Hematopoietic multipotent progenitor cell (in vitro differentiated cells): ENCODE measurements at places on chromosomes 7 and 10. TPM values are rescaled to one million over a fixed set of nuclear protein-coding genes. Genes with fewer than 3 reads are reported as not detected.
A peak's percentile ranks its signal among the peaks of the same experiment; 100 is the strongest.

SLC18A3 gene
- total RNA-seq = under 0.01 TPM

- DNase-seq = no peak
These were observed 161.4 kb downstream of the TCERG1L start for GRCh38 chr10:131150126-131150525.

GRCh38 chr7:47390914-47391313, 191.0 kb downstream of the TNS3 start:
- no peak for DNase-seq

- DNase-seq = peak; percentile 33
These were observed at the start of gene NPFFR1 for GRCh38 chr10:70283445-70284399. Gene NPFFR1, minus strand, starts transcription at chr10:70284004. Its CDS starts 328 bp downstream, at chr10:70283676.

GRCh38 chr7:30349170-30349569, 64.8 kb downstream of the ZNRF2 start:
- DNase-seq = no peak

DNA sequence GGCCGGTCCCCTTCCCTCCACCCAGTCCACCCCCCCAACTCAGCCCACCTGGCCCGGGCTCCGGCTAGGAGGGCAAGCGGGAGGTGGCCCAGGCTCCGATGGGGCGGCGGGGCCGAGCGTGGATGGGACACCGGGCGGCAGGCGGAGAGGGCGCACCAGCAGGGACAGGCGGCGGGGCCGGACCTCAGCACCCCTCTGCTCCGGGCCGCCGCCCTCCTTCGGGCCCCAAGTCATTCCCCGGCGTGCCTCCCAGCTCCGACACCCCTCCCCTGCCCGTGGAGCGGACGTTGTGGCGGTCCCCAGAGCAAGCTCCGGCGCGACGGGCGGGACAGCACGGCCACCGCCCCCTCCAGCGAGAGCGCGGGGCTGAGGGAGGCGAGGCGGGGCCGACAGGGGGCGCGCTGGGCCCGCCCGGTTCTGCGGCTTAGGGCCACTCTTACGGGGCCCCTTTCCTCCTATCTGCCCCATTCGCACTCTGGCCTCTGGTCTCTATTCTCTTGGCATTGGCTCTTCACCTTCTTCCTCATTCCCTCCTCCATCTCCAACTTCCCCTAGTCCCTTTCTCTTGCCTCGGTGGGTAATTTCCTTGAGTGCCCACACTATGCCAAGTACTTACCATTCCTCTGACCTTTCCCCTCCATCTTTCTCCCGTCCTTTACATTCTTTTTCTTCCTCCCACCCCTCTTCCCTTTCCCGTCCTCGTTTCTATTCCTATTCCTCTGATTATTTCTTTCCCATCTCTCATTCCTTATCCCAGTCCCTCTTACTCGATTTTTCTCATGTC, 701 bp upstream of the GBX1 start:
- DNase-seq = no peak

- DNase-seq = no peak
These were observed 116.2 kb downstream of the CDH23 start for GRCh38 chr10:71512761-71513539.

DNA sequence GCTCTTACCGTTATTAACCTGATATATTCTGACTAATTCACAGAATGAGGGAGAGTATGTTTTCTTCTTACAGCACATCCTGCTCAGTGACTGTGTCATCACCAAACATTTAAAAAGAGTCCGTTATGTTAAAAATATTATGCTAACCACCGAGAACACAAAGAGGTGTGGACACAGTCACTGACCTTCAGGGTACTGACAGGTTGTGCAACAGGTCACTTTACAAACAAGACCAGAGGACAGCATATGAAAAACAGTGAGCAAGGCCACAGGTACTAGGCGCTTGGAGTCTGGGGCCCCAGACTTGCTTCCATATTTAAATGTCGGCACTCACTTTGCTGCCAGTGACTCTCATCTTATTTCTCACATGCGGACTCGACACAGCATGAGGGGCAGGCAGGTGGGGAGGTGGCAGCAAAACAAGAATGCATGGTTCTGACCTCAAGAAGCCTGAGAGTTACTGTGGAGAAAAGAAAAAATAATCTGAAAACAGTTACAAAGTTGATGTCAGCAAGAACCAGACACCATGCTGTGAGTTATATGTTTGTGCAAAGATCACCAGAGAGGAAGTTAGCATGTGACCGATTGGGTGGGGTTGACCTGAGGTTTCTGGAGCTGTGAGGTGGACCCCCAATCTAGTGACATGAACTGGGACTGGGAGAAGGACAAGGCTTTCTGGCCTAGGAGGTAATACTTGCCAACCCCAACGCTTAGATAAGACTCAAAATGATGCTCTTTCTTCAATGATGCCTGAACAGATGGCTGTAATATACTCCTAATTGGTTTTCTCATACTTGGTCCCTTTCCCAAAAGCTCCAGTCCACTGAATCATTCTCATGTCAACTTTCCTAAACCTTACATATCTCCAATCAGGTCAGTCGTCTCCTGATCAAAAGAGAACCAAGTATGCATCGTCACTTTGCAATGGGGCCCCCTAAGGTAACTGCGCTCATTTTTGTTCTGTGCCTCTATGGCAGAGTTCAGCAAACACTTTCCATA, 102.4 kb downstream of the HIPK2 start:
- DNase-seq = no peak
